CD4-positive, alpha-beta T cell (primary cell): ENCODE measurements at places on chromosomes 3 and 15. TPM values are rescaled to one million over a fixed set of nuclear protein-coding genes. Genes with fewer than 3 reads are reported as not detected.

Gene STOML1
- 4.6 TPM for total RNA-seq

Gene FAN1
- total RNA-seq = 15.3 TPM

Gene GOLGA8N
- total RNA-seq = 4.3 TPM

Gene SCN11A
- total RNA-seq = not detected

Gene CYFIP1
- 4.4 TPM for total RNA-seq

Gene HDDC3
- total RNA-seq = 9.9 TPM

Gene TMEM212
- not detected for total RNA-seq
